Chondrocyte (in vitro differentiated cells): ENCODE measurements at places on chromosomes 1 and 21. TPM values are rescaled to one million over a fixed set of nuclear protein-coding genes. Genes with fewer than 3 reads are reported as not detected.

HAPLN2 gene
- 0.36 TPM in 1 of 3 replicates, not detected in the others for total RNA-seq

S100A5 gene
- total RNA-seq: 0.47 to 0.94 TPM in 2 of 3 replicates, not detected in the other

UTS2 gene
- not detected in 3 replicates for total RNA-seq

FALEC gene
- total RNA-seq: 1.2 TPM in 1 of 3 replicates, not detected in the others

CASQ2 gene
- total RNA-seq: not detected in 3 replicates

PANK4 gene
- 19.6 to 32.6 TPM (median 20.5 TPM) in 3 replicates for total RNA-seq

IKBKE gene
- total RNA-seq: 7.7 to 10.5 TPM (median 8.5 TPM) in 3 replicates

VSIG8 gene
- total RNA-seq: not detected in 3 replicates

DEPDC1 gene
- 4.3 to 5.2 TPM (median 4.7 TPM) in 3 replicates for total RNA-seq

LENEP gene
- total RNA-seq: 0.72 to 0.85 TPM in 2 of 3 replicates, not detected in the other

GBP6 gene
- not detected in 3 replicates for total RNA-seq

MTARC1 gene
- 2.5 to 5.4 TPM (median 2.8 TPM) in 3 replicates for total RNA-seq

DISC1 gene
- 5.0 to 10.6 TPM (median 7.1 TPM) in 3 replicates for total RNA-seq

IFI44 gene
- 6.6 to 35.4 TPM (median 7.4 TPM) in 3 replicates for total RNA-seq

MARK1 gene
- total RNA-seq: 3.0 to 4.1 TPM (median 3.8 TPM) in 3 replicates

INSRR gene
- total RNA-seq: not detected in 3 replicates

PRELP gene
- total RNA-seq: 29.5 to 33.7 TPM (median 33.2 TPM) in 3 replicates

PERM1 gene
- total RNA-seq: 0.12 to 0.37 TPM (median 0.31 TPM) in 3 replicates

CIART gene
- 3.1 to 3.9 TPM (median 3.1 TPM) in 3 replicates for total RNA-seq

ADAMTS1 gene
- total RNA-seq: 27.2 to 91.2 TPM (median 29.7 TPM) in 3 replicates

LRRC38 gene
- total RNA-seq: not detected in 3 replicates

RLF gene
- total RNA-seq: 11.9 to 16.0 TPM (median 15.5 TPM) in 3 replicates

GPR37L1 gene
- total RNA-seq: not detected in 3 replicates

TMEM54 gene
- 14.6 to 23.7 TPM (median 21.1 TPM) in 3 replicates for total RNA-seq

CHIA gene
- total RNA-seq: not detected in 3 replicates

GPATCH4 gene
- total RNA-seq: 14.4 to 21.6 TPM (median 16.4 TPM) in 3 replicates

PLD5 gene
- total RNA-seq: not detected in 3 replicates

PLEKHN1 gene
- total RNA-seq: 0.17 to 0.73 TPM (median 0.38 TPM) in 3 replicates

RNU1-4 gene
- total RNA-seq: 1,438 to 1,620 TPM (median 1,579 TPM) in 3 replicates

SLC5A3 gene
- total RNA-seq: 47.6 to 92.7 TPM (median 48.0 TPM) in 3 replicates

TTC22 gene
- not detected in 3 replicates for total RNA-seq
